Right hindlimb (tissue), 1 donor: ENCODE measurements at places on chromosomes 4 and X.

- DNase-seq = no peak
Observed at GRCh38 chr4:182843808-182844325, 73.3 kb downstream of the DCTD start.

DNA sequence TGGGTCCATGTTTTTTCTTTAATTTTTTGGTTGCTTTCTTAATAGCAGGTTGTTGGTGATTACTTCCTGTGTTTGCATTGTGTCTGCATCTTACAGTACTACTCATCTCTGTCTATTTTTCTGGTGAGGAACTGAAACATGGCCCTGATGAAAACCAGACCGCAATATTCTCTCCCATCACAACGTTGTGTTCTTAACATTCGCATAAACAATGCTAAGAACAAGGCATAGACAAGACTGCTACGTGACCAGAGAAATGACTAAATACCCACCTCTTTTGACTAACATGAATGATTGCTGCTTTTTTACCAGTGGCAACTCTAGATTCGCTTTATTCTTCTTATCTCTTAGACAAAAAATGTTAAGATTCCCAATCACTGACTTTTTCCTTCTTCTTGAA lies 179.1 kb downstream of the GC start:
- no peak for DNase-seq

DNA sequence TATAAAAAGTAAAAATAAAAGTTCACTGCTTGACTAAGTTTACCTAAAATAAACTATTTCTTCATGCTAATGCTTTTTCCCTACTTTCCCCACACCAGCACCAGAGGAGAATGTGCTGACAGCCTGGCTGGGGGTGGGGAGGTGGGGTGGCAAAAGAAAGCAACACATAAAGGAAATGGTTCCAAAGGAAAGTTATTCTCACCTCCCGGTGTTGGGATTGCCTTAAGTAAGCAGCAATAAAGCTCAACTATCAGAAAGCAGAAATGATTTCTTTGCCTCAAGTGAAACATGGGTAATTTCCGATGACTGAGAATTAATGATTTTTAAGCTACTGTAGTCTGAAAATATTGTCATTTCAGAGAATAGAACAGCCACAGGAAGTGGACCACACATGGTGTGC lies 84.5 kb upstream of the DKK2 start:
- DNase-seq = no peak

DNA sequence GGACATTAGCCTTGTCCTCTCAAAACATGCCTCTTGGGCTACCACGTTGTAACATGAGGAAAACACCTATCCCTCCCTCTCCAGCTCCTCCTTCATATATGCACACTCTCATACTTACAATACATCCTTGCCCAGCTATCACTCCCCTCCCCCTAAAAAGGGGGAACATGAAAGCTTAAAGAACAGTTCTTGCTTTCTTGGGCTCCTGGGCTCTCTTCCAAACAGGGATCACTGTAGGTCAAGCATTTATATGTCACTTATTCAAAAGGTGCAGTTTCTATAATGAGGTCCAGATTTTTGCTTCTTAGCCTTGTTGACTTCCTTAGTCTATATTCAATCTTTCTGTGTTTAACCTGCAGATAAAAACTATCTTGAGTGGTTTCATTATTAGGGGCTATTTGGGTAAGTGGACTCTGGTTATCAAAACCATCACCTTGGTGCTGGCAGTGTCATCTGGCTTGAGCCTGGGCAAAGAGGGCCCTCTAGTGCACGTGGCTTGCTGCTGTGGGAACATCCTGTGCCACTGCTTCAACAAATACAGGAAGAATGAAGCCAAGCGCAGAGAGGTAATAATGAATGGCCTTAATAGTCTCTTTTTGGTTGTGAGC lies 119.4 kb downstream of the AKAP4 start:
- DNase-seq = no peak

GRCh38 chrX:3963980-3964379 lies 250.5 kb upstream of the PRKX start:
- no peak for DNase-seq

DNA sequence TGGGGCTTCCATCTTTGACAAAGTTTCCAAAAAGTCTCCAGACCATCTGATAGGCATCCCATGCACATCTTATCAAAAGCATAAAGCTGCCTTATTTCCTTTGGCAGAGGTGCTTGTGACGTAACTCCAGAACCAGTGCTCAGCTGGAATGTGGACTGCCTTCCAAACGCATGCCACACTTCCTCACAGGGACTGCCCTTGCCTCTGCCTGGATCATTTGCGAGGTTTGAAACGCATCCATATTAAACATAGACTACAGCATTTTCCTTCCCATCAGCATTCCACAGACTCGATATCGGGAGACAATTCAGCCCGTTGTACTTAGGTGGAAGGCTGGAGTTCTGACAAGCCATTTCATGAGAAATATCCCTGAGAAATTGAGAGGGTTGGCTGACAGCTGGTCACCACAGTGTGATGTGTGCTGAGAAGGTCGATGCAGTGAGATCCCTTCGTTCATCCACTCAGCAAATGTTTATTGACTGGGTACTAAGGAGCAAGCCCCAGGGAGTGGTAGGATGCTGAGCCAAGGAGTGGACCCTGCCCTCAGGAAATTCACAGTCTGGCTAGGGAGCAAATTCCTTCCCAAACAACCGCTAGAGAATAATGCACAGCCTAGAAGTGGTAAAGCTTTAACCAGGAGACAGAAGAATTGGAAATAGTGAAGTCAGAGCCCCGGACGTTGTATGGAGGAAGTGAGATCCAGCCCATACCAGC lies 376.0 kb downstream of the BCOR start:
- DNase-seq = no peak

- DNase-seq = no peak
Observed at GRCh38 chr4:6491235-6491634, 18.8 kb upstream of the PPP2R2C start.

DNA sequence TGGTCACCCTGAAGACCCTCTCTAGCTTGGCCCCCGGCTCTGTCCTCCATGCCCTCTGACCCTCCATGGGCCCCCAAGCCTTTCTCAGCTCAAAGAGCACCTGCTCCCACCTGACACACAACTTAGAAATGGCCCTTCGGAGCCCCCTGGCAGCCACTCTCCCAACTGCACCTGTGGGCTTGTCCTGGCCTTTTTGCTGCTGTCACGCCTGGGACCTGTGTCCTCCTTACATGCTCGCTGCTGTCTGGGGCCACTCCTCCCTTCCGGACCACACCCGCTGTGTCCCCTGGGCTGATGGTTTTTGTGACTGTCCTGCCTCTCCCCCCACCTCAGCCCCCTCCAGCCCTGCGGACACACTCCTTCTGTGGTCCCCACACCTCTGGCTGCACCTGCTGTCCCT lies 106.2 kb upstream of the AFAP1 start:
- no peak for DNase-seq

DNA sequence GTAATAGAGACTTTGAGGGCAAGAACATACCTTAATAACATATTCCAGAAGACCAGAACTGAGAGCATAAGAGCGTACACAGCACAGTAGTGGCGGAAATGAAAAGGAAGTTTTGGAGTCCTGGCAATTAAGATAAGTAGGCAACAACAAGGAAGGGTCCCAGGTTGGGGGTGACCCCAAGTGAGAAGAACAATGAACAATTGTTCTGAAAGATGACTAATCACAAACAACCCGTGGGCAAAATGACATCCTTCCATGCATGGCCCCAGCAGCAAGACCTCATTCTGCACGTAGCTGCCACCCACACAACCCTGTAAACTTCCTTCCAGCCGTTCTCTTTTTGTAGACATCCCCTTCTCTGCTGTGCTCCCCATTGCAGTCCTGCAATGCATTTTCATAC lies 384.4 kb upstream of the PABPC4L start:
- DNase-seq = no peak

DNA sequence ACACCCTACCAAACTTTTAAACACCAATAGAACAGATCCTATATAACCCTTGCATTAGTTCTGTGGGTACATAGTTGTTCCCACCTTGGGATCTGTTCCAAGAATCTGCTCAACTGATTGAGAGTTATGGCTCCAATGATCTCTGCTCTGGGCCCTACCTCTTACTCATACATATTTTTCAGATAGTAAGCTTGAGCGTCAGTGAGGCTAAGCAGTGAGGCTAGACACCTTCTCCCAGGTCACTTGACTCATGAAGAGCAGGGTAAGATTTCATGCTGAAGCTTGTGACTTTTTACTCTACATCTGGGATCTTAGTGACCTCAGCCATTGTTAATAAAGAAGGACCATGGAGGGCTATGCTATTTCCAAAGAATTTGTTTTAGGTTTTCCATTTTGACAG lies 23.1 kb upstream of the TNIP3 start:
- no peak for DNase-seq

- DNase-seq = peak; percentile 48
Observed at GRCh38 chrX:129759576-129760061, 20.1 kb upstream of the SASH3 start.

DNA sequence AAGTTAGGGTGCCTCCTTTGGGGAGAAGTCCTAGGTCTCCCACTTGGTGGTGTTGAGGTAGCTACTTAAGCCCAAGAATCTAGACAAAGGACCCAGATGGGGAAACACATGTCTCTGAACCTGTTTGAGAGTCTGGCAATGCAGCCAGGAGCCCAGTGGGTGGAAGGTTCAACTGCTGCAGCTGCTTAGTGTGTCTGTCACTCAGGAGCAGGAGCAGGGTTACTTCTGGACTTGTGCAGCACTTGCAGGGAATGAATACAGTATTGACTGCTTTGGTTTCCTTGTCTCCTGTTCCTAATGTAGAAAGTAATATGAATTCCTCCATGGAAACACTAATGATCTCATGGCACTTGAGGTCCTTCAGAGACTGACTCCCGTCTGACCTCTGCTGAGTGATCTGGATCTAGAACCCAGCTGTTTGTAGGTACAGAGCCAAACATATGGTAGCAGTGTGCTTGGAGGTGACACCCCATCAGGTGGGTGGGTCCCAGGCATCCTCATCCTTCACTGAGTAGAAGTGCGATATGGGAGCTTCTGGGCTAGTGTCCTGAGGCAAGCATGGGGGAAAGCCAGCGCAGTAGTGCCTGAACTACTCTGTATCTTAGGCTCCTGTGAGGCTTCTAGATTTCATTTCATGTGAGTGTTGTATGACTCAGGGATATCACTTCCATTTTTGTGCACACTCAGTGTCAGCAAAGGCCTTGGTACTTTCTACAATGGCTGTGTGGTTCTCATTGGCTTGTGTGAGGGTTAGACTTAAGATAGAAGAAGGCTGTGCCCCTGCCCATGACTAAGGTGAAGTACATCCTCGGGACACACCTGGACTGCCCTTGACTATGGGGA lies 85.0 kb upstream of the WDR1 start:
- DNase-seq = peak; percentile 35

GRCh38 chrX:21168401-21169160 lies 205.6 kb upstream of the CNKSR2 start:
- DNase-seq = no peak

- peak; percentile 16 for DNase-seq
Observed at GRCh38 chr4:6516762-6517161, 44.3 kb upstream of the PPP2R2C start.

- DNase-seq = no peak
Observed at GRCh38 chr4:77418333-77418732, 187.3 kb upstream of the CXCL13 start.

DNA sequence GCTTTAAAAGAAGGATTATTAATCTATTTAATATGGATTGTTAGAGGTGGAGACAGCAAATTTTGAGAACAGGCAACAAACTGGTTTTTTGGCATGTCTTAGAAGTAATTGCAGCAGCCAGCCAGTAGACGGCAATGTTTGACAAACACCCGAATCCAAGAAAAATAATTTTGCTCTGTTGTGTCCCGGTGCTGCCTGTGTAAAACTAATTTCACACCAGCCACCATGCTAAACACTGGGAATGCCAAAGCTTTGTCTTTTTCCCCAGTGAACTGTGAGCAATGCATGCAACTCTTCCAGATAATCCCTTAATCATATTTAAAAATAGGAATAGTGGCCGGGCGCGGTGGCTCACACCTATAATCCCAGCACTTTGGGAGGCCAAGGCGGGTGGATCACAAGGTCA lies 25.9 kb downstream of the SMIM31 start:
- DNase-seq = peak; percentile 50

- no peak for DNase-seq
Observed at GRCh38 chr4:154779362-154779947, 1.6 kb upstream of the RBM46 start.

DNA sequence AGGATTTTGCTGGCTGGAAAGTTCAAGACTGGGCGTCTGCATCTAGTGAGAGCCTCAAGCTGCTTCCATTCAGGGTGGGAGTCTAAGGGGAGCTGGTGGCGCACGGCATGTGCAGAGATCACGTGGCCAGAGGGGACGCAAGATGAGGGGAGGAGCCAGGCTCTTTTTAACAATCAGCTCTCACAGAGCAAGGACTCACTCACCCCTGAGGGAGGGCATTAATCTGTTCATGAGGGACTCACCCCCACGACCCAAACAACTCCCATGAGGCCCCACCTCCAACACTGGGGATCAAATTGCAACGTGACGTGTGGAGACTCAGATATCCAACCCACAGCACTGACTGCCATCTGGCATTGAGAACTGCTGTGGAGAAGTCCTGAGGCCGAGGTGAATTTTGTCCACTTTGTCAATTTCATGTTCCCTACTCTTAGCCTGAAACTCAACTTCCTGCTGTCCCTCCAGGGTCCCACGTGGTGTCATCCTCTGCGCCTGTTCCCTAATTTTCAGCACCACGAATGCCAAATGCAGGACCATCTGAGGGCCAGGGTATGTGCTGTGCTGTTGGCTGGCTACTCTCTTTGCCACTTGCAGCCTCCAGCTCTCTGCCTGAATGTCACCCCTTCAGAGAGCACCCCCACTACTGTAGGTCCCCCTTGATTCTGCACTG lies 5.6 kb downstream of the ZFP92 start:
- no peak for DNase-seq

DNA sequence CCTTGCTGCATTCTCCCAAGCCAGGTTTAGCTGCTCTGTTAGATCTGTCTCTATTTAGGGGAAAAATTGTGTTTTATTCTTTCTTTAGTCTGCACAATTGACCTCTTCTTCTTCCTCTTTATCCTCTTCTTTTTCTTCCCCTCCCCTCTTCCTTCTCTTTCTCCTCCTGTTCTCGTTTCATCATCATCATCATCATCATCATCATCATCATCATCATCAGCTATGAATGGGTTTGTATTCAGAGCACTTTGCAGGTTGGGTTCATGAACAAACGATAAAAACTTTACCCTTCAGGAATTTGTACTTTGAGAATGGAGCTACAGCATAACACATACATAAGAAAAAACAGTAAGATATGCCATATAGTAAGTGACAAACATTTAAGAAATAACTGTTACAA lies 9.1 kb downstream of the GPM6A start:
- DNase-seq = no peak

- no peak for DNase-seq
Observed at GRCh38 chr4:26201120-26201519, 119.7 kb upstream of the RBPJ start.

DNA sequence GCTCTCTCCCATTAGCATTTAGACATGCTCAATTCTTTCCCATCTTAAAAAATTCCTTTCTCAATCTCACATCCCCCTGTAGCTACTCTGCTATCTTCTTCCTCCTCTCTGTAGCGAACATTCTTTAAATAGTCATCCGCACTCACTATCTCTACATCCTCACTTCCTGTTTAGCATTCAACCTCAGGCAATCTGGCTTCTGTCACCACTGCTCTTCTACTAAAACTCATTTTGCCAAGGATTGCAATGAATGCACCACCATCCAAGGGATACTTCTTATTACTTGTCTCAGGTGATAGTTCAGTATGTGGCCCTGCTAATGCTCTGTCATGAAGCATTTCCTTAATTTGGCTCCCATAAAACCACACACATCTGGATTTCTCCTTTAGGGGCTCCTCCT lies 10.9 kb upstream of the TET2 start:
- no peak for DNase-seq
